ENCODE measurements at places on chromosomes 13 and 19.
A peak's percentile ranks its signal among the peaks of the same experiment; 100 is the strongest.

- DNase-seq: no peak
Measured at GRCh38 chr19:19119325-19120237, 18.7 kb downstream of the TMEM161A start.

DNA sequence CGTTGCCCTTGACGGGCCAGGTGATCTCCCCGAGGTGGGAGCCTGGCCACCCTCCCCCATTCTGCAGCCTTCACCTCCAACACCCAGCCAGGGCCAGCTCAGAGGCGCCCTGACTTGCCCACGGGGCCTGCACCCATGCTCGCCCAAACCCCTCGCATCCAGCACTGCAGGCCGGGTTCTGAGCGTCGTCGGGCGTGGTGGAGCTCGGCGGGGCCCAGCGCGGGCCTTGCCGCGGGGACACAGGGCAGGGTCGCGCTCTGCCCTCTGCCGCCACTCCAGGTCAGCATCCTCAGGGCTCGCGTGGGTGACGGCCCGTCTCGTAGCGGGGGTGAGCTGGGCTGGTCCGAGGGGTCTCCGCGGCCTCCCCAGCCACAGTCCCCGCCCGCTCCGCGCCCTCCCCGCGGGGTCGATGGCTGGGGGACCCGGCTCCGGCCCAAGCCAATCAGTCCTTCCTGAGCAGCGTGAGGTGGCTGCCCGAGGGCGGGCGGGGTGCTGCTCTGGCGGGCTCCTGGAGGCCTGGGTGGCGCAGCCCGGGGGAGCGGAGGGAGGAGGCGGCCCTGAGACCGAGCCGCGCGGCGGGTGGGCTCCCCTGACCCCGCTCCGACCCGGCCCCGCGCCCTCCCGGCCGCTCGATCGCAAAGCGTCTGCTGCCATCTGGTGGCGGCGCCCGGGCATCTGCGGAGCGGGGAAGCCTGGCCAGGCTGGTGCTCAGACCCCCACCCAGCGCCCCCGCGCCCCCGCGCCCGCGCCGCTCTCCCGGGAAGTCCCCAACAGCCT lies 61.4 kb downstream of the CCNE1 start:
- peak; percentile 50 for DNase-seq

GRCh38 chr13:59538512-59538911 lies 625.2 kb downstream of the DIAPH3 start:
- DNase-seq: no peak

DNA sequence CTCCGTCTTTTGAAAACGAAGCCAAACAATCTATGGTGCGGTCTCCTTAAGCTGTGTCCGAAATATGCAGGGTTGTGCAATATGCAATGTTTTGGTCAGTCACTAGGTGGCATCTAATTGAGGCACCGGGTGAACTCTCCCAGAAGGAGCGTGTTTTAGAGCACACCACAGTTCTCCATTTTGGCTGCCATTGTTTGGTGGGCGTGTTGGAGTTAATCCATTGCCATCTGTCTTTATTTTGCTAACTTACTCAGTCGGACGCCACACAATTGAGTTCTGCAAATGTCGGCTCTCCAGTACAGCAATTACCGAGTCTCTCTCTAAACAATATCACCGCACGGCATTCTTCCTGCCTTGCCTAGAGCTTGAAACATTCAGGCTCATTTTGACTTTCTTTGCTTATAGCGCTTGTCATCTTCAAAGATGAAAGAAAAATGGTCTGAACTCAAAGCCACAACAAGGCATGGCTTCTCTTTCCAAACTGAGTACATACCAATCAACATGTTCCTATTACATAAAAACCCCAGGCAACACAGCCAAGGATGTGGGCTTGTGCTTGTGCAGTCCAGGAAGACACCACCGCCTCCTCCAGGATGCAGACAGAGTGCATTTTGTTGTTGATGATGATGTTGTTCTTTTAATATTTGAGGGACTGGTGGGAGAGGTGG lies 182.0 kb upstream of the SERP2 start:
- peak; percentile 65 for DNase-seq

DNA sequence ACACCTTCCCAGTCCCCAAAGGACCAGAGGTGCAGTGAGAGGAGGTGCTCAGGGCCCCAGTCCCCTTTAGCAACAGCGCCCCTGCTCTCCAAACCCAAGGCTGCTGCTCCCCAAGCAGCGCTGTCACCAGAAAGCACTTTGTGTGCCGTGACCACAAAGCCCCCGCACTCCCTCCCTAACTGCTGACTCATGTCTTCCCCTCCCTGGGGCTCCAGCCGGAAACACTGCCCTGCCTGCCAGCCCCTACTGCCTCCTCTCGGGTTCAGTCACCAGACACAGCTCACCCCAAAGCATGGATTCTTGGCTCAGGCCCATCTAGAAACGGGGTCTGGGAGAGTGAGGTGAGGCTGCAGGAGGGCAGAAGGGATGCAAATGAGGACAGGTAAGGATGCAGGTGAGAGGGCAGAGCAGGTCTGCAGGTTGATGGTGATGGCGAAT lies 4.9 kb upstream of the TNFSF14 start:
- DNase-seq: peak; percentile 13

DNA sequence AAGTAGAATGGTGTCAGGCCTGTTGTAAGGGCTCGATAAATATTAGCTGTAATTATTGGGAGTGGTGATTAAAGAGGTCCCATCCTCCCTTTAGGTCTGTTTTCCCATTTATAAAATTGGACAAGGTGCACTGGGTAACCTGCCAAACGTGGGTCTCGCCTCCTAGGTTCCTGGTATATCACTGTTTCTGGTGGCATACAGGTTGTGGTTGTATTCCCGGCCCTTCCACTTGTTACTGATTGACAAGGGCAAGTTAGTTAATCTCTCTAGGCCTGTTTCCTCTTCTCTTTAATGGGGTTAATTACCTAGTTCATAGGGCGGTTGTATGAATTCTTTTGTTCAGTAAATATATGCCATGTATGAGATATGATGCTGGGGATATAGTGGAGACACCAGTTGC lies 1.5 kb downstream of the PPP2R1A start:
- no peak for DNase-seq

DNA sequence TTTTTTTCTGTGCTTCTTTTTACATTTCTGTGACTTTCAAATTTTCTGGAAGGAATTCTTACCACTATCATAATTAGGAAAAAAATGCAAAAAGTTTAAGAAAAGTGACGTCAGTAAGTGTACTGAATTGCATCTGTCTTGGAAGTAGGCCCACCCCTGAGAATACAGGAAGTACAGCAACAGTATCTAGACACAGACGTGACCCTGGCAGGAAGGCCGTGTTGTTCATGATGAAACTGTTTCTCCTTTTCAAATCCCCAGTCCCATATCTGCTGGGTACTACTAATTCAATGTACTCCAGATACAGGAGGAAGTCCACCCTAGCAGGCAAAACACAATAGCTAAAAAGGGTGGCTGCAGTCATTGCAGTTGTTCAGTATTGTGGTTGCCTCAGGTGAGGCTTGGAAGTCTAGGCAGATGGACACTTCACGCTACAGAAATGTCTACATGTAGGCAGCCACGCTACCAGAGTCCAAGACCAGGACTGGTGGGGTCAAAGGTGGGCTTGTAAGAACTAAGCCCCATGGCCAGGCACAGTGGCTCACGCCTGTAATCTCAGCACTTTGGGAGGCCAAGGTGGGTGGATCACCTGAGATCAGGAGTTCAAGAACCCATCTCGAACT lies 49.6 kb upstream of the MED4 start:
- DNase-seq: peak; percentile 59

- DNase-seq: no peak
Measured at GRCh38 chr13:98397221-98397620, 179.7 kb downstream of the STK24 start.

- no peak for DNase-seq
Measured at GRCh38 chr19:16536130-16536529, 6.1 kb downstream of the CHERP start.

DNA sequence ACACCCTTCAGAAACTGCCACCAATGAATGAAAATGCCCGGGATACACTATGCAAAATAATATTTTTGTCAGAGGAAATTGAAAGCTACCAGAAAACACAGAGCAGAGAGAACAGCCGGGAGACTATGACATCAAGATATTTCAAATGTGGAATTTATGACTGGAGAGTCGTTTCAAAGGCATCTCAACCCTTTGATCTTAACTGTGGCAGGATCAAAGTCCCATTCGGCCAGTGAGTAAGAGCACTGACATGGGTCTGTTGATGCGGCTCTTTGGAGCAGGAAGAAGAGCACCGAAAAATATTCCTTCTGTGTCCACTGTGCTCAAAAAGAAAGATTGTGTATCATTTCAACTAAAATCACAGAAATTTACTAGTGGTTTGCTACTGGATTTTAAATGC lies 201.9 kb downstream of the RFC3 start:
- DNase-seq: no peak

DNA sequence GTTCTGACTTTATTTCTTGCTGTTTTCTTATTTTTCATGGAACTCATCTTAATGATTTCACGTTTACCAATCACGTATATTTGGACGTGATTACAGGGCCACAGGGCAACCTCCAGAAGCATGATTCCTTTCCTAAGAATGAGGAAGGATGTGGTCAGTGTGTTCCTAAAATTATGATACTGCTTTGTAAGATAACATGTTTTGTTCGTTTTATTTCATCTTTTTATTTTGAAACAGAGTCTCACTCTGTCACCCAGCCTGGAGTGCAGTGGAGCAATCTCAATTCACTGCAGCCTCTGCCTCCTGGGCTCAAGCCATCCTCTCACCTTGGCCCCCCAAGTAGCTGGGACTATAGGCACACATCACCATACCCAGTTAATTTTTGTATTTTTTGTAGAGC lies 24.8 kb upstream of the LAIR1 start:
- no peak for DNase-seq

GRCh38 chr19:10718205-10719196 lies 622 bp downstream of the DNM2 start:
- no peak for DNase-seq

DNA sequence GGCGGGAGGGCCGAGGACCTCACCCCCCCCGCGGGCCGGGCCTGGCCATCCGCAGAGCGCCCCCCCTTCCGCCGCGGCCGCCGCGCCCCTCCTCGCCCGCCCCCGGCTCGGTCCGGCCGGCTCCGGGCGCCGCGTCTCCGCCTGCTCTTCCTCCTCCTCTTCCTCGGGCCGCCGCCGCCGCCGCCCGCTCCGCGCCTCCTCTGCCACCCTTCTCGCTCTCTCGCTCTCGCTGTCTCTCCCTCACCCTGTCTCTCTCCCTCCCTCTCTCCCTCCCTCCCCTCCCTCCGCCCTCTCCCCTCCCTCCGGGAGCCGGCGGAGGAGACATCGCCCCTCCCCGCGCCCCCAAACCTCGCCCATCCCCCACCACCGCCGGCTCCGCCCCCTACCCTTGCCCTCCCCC lies at the start of gene SHANK1:
Gene SHANK1 (minus strand): TSS at position 237 of the 400 bp plus-strand sequence. CDS start 2,883 bp downstream, outside the sequence.
- DNase-seq: no peak

- DNase-seq: no peak
Measured at GRCh38 chr13:99150575-99151361, 49.9 kb upstream of the UBAC2 start.

GRCh38 chr19:43423779-43424178 lies 9.1 kb downstream of the TEX101 start:
- DNase-seq: no peak

DNA sequence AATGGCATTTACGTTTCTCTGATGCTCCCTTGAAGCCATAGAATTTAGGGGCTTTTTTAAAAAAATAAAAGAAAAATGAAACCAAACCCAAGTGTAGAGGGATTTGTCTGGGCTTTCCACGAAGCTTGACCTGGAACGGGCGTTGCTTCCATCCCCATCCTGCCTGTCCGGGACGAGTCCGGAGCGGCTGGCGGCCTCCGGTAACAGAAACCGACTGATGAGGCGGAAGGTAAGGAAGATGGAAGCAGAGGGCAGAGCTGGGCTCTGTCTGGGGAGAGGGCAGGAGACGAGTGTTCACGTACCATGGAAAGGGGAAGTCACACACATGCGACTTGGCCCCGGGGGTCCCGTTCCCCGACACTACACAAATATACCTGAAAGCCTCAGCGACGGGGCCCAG lies 34.3 kb downstream of the BTBD2 start:
- no peak for DNase-seq

GRCh38 chr19:38047641-38048040 lies 140.6 kb downstream of the SIPA1L3 start:
- no peak for DNase-seq

DNA sequence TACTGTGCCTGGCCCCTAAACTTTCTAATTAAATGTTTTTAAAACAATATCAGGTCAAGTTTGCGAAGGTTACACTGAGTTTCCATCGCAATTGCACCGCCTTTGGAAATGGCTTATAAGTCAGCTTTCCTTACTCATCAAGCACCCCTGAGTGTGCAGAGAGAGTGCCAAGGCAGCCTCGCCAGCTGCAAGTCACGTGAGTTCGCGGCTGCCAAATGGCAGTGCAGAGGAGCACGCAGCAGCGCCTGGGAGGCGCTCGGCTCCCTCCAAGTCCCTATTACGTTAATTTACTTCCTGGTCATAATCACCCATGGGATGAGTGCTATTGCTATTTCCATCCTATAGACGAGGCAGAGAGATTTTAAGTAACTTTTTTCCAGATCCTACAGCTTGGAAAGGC lies 319.6 kb downstream of the TEX29 start:
- peak; percentile 55 for DNase-seq

Measured in muscle of arm (tissue), 14 donors.